ENCODE measurements at places on chromosomes 6 and 20. TPM values are rescaled to one million over a fixed set of nuclear protein-coding genes. Genes with fewer than 3 reads are reported as not detected.

DNA sequence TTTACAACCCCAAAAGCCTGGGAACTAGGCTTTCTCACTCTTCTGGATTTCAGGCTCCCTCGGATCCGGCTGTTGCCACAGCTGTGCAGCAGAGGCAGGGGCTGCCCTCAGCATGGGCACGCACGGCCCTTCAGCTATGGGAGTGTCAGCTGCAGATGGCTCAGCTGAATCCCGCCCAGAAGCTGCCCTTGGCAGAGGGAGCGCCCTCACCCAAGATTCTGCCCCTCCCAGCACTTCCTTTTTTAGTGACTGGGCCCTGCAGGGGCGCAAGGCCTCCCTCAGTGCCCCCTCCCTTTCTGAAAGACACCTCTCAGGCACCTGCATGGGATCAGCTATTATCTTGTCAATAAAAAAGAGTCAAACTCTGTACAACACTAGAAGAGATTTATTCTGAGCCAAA, 67.9 kb upstream of the THBS2 start:
- H3K27me3 ChIP-seq, result no peaks in the 10 kb centered on the region
- H3K4me3 ChIP-seq, result no peak overlapping the region
- no peak overlapping the region for H3K27ac ChIP-seq

GRCh38 chr6:105794239-105794638, 291.9 kb upstream of the PRDM1 start:
- H3K4me3 ChIP-seq, result no peak overlapping the region
- H3K27ac ChIP-seq, result peak overlapping the region; percentile 79
- no peaks in the 10 kb centered on the region for H3K27me3 ChIP-seq
- DNase-seq, result peak; percentile 70
- peaks cover 43% of the 10 kb centered on the region for H3K4me1 ChIP-seq

DNA sequence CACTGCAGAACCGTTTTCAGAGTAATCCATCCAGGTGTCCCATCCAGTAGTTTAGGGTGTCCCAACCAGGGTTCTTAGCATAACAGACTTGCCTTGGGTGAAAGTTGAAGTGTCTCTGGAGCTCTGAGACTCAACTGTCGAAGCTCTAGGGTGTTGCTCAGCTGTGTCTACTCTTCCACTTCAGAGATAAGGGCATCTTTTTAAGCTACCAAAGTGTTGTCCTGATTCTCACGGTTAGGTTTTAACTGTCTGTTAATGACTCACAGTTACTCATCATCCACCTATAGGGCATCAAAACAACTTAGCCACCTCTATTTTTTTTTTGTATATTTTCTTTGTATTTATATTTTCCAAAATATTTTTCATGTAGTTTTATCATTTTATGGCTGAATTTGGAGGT, 36.9 kb upstream of the TBX18 start:
- H3K4me3 ChIP-seq, result no peak overlapping the region
- DNase-seq, result no peak
- no peaks in the 10 kb centered on the region for H3K36me3 ChIP-seq
- no peaks in the 10 kb centered on the region for H3K4me1 ChIP-seq
- no peak overlapping the region for H3K27ac ChIP-seq
- H3K27me3 ChIP-seq, result no peaks in the 10 kb centered on the region

DNA sequence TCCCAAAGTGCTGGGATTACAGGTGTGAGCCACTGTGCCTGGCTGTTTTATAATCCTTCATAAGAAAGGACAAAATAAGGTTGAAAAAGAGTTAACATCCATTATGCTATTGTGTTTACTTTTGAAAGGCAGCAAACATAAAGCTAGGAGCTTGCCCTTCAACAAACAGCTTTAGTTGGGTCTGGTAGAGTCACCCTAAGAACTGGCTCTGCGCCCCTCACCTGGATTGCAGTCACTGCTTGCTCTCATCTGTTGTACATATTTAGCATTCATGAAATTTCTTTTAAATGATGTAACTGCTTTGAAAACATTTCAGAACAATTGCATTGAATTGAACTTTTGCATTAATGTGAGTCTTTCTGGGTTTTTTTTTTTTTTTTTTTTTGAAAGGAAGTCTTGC, 38.9 kb downstream of the JARID2 start:
- no peak overlapping the region for H3K4me3 ChIP-seq
- no peak for DNase-seq

- no peaks in the 10 kb centered on the region for H3K4me1 ChIP-seq
- DNase-seq, result peak; percentile 11
These were observed 148.3 kb downstream of the GPX5 start for GRCh38 chr6:28673787-28674671.

DNA sequence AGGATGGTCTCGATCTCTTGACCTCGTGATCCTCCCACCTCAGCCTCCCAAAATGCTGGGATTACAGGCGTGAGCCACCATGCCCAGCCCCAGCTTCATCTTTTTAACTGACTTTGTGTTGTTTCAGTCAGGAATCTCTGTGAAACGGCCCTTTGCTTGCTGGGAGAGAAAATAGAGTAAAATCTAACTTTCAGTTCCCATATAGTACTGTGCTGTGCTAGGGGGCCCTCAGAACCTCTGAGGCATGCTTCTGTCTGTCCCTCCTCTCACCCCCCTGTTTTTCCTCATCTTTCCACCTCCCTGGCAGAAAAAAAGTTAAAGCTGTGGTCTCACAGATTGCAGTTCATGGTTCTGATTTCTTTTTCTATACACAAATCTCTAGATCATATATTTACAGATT, 48.4 kb downstream of the LRP11 start:
- DNase-seq, result no peak
- no peaks in the 10 kb centered on the region for H3K4me1 ChIP-seq
- no peak overlapping the region for H3K27ac ChIP-seq
- H3K27me3 ChIP-seq, result no peaks in the 10 kb centered on the region
- H3K36me3 ChIP-seq, result no peaks in the 10 kb centered on the region
- H3K4me3 ChIP-seq, result no peak overlapping the region

DNA sequence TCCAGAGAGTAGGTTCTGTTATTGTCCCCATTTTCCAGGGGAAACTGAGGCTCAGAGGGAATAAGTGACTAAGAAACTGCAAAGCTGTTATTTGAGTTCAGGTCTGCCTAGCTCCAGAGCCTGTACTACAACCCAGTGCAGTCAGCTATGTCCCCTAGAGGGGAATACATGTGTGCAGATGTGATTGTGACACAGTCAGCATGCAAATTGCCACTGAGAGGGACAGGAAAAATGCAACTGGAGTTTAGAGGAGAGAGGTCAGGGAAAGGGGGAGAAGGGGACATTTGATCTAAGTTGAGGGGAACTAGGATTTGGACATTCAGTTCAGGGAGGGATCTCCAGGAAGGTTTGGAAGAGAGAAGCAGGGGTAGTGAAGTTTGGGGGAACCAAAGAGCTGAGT, 38.6 kb upstream of the EPB41L1 start:
- no peak for DNase-seq
- no peaks in the 10 kb centered on the region for H3K27me3 ChIP-seq
- H3K4me1 ChIP-seq, result peaks cover 13% of the 10 kb centered on the region

DNA sequence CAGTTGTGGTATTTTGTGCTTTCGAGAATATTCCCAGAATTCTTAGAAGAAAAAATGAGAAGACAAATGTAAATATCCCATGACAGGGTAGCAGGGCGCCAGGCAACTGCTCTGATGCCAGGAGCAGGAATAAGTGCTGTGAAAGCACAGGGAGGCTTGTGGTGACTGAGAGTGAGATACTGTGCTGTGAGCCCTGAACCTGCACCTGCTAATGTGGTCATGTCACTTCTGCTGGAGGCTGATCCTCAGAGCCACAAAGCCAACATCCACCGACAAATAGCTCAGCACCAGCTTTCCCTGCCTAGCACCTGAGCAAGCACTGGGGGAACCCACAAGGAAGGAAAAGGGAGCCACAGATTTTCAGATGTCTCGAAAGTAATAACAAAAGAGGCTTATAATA, 368.6 kb upstream of the CDH4 start:
- no peak for DNase-seq
- no peaks in the 10 kb centered on the region for H3K27me3 ChIP-seq
- no peaks in the 10 kb centered on the region for H3K36me3 ChIP-seq
- H3K4me3 ChIP-seq, result no peak overlapping the region
- no peaks in the 10 kb centered on the region for H3K4me1 ChIP-seq
- no peak overlapping the region for H3K27ac ChIP-seq

- H3K4me1 ChIP-seq, result peaks cover 7% of the 10 kb centered on the region
- no peak for DNase-seq
- no peak overlapping the region for H3K4me3 ChIP-seq
- H3K27me3 ChIP-seq, result no peaks in the 10 kb centered on the region
These were observed 45.9 kb downstream of the EBF4 start for GRCh38 chr20:2738331-2739041.

DNA sequence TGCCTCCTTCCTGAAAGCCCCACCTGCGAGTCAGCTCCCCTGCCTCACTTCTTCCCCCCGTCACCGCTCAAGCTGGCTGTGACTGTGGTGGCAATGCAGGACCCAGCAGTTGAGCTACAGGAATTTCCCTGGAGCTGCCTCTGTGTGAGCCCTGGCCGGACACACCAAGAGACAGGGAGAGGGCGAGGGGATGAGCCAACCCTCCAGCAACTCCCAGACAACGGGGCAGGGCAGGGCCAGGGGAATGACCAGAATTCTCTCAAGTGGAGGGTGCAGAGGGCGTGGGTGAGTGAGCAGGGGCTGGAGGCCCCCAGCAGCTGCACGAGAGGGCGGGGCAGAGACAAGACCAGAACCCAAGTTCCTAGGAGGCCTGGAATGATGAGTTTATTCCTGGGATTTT, 4.9 kb upstream of the ARFGAP1 start:
- H3K36me3 ChIP-seq, result no peaks in the 10 kb centered on the region
- H3K4me1 ChIP-seq, result peaks cover 8% of the 10 kb centered on the region
- H3K27ac ChIP-seq, result no peak overlapping the region
- H3K27me3 ChIP-seq, result no peaks in the 10 kb centered on the region
- DNase-seq, result no peak

CDH22 gene
- 1.6 TPM for total RNA-seq

TOMM6 gene
- 96.3 TPM for total RNA-seq

MRAP2 gene
- total RNA-seq, result not detected

SLC22A1 gene
- total RNA-seq, result 3.2 TPM

Measured in thyroid gland (tissue), 4 donors.